Choroid plexus epithelial cell (primary cell): ENCODE measurements at places on chromosomes 2 and 18.

DNA sequence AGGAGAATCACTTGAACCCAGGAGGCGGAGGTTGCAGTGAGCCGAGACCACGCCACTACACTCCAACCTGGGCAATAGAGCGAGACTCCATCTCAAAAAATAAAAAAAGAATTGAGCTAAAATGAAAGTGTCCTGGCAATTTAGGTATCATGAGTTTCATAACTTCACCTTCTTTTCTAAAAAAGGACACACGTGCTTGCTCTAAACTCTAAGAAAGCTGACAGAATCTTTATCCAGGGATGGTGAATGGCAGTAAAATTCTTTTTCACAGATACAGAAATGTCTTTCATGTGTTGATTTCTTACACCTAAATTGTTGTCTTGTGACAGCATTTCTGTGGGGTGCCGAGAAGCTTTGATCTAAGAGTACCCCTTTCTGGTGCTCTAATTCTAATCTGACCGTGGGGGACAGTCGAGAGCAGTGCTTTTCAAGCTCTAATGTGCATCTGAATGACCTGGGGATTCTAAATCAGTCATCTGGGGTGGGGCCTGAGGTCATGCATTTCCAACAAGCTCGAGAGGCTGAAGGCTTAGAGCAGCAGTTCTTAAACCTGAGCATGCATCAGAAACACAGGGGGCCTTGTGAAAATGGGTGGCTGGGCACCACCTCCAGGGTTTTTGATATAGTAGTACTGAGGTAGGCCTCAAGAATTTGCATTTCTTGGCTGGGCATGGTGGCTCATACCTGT is 42.1 kb upstream of the REL start:
- DNase-seq = no peak

- DNase-seq = no peak
Observed at GRCh38 chr2:156476021-156476849, 40.1 kb downstream of the GPD2 start.

GRCh38 chr2:158953454-158953853 is 15.0 kb upstream of the TANC1 start:
- peak; percentile 84 for DNase-seq

DNA sequence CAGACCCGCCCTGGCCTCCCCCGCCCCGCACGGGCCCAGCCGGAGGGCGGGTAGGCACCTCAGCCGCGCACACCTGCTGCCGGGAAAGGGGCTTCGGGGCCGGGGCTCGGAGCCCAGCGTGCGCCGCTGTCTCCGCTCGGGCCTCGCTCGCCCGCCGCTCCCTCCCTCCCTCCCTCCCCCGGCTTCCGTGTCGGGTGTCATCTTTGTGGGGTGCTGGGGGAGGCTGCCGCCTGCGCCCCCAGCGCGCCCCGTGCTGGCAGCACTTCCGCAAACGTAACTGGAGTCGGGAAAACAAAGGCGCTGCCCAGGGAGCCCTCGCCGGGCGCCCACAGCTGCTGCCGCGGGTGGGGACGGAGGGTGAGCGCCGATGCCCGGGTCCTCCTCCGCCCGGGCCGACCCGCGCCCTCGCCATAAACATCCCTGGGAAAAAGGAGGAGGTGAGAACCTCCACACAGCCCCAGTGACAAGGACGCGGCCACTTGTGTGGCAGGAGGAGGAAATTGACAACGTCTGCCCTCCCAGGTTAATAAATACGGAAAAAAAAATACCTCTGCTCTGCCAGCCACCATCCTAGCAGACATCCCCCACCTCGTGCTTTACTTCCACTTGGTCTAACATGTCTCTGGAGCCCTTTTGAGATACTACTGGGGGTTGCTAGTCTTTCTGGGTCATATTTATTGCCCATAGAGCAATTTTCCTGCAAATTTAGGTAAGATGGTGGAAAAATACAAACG is 550 bp downstream of the MFSD6 start:
- no peak for DNase-seq

- DNase-seq = no peak
Observed at GRCh38 chr18:66395671-66396218, 208.1 kb downstream of the CDH19 start.
